Spinal cord (tissue), 10 donors: ENCODE measurements at places on chromosomes 11 and 22.

- no peak for DNase-seq
These were observed 146.5 kb downstream of the OPCML start for GRCh38 chr11:133385781-133386180.

- no peak for DNase-seq
These were observed 14.1 kb downstream of the EPS8L2 start for GRCh38 chr11:720017-720641.

- DNase-seq: no peak
These were observed 36.6 kb downstream of the RPL27A start for GRCh38 chr11:8719211-8719649.

- no peak for DNase-seq
These were observed 6.4 kb upstream of the FOSL1 start for GRCh38 chr11:65906602-65907001.

DNA sequence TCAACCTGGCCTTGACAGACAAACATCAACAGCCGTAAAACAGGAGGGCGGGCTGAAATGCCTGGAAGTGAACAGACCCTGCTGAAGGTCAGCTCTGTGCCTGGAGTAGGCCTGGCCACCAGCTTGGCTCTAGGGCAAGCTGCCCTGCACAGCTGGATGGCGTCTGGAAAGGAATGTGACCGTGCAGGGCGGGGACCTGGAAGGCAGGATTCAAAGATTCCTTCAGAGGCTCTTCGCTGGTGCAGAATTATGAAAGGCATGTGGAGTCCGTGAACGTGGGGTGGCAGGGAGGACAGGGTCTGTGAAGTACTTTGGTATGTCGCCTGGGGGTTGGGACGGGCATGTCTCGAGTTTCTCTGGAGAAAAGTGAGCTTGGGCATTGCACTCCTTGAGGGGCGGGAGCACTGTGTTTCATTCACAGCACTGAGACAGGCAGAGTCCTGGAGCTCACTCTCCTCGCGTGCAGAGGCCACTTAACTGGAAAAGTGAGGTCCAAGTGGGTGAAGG lies 1.5 kb downstream of the EHD1 start:
- no peak for DNase-seq

DNA sequence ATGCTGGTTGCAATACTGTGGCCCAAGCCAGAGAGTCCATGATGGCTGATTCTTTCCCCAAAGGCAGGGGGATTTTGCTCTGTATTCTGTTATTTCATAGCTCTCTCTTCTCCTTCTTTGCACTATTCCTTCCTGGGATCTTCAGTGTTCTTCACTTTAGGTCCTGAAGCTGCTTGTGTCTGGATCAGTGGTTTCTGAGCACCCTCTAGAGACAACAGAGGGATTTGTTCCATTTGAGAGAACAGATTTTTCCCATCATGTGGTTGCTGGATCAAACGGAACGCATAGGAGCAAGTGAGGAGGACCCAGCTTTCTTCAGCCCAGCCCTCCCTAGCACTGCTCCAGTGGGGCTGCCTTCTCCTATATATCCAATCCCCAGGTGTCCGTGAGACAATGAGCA lies 68.7 kb upstream of the SYN3 start:
- DNase-seq: peak; percentile 33

- DNase-seq: no peak
These were observed 72.8 kb downstream of the LRRC32 start for GRCh38 chr11:76597533-76598425.

DNA sequence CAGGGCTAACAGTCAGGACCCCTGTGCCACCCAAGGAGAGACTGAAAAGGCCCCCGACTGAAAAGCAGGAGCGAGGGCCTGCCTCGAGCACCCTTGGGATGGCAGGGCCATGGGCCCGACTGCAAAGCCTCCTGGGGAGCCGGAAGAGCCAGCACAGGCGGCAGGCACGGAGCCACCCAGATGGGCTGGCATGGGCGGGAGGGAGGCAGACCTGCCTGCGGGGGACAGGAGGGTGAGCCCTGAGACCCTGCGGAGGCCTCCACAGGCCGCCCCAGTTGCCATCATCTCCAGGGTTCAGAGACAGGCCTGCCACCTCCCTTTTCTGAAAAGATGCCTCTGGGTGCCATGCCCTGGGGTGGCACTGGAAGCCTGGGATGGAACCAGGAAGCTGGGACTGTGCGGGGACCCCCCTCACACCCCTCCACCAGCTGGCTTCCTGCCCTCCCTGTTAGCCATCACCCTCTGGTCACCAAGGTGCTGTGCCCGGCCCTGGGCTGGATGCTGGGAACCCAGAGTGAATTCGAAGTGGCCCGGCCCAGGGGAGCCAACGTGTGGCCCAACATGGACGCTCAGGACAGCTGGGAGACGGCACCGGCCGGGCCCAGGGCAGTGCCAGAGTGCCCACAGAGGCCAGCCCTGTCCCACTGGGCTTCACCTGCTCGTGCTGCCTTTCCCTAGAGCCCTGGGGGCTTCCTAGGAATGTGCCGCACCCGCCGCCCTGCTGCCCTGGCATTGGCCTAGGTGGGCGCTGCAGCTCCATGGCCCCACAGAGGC lies 13.8 kb downstream of the TSPAN32 start:
- DNase-seq: no peak

- DNase-seq: no peak
These were observed 29.1 kb upstream of the TP53I11 start for GRCh38 chr11:44979543-44980399.

DNA sequence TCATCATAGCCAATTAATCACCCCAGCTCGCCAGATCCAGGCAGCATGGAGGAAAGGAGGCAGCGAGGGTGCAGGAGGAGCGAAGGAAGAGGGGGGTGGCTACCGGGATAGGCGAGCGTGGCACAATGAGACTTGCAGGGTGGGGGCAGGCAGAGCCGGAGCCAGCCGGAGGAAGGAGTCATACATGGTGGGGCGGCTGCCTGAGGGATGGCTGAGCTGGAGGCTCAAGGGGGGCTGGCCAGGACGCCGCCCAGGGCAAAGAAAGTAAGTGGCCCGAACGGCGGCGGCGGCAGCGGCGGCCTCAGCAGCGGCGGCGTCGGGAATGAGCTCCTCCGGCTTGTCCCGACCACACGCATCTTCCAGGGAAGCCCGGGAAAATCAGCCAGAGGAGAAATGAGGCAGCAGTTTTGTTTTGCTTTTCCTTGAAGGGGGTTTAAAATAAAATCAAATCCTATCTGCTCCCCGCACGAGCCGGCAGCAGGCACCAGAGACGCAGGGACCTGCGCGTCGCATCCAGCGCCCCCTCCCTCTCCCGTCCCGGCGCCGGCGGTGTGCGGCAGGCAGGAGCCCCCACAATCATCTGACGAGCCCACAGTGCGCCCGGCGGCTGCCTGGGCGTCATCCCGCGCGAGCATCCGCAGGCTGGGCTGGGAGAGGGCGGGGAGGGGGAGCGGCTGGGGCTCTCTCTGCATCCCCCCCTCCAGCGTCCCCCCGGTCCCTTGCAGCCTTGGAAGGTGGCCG lies 263.6 kb downstream of the CTTN start:
- DNase-seq: peak; percentile 81

GRCh38 chr11:2360081-2360642 lies 16.9 kb upstream of the CD81 start:
- DNase-seq: no peak
